ENCODE measurements at places on chromosomes 2 and 18.

DNA sequence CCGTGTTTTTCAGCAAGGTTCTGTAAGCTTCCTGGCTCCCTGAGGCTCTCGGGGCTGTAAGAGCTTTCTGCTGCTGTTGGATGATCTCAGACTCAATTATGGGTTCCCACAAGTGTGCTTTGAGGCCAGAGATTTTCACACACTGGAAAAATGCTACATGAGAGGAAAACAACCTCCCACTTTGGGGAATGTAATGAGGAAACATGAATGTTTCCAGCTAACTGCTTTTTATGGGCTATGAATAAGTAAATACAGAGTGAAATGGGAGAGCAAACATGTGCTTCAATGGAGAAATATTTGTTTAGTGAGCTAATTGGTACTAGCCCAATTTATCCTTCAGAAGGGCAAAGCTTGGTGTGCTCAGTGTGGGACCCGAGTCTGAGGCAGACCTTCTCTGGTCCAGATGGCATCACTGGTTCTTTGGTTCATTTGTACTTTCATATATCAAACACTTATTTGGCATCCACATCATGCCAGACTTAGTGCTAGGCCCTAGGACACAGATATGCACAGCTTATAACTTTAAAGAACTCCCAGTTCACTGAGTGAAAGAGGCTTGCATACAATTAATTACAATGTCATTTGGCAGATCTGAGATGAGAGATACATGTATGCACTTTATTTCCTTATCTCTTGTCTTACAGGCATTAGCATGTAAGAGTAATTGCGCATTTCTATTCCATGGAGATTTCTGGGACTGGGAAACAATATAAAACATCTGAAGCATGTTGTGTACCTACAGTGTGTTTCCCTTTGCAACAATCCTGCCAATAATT is 248.8 kb downstream of the RDH14 start:
- no peak for DNase-seq

GRCh38 chr2:16785149-16785548 is 119.5 kb upstream of the CYRIA start:
- DNase-seq, result no peak

GRCh38 chr2:178756343-178756742 is 50.9 kb downstream of the TTN start:
- no peak for DNase-seq

DNA sequence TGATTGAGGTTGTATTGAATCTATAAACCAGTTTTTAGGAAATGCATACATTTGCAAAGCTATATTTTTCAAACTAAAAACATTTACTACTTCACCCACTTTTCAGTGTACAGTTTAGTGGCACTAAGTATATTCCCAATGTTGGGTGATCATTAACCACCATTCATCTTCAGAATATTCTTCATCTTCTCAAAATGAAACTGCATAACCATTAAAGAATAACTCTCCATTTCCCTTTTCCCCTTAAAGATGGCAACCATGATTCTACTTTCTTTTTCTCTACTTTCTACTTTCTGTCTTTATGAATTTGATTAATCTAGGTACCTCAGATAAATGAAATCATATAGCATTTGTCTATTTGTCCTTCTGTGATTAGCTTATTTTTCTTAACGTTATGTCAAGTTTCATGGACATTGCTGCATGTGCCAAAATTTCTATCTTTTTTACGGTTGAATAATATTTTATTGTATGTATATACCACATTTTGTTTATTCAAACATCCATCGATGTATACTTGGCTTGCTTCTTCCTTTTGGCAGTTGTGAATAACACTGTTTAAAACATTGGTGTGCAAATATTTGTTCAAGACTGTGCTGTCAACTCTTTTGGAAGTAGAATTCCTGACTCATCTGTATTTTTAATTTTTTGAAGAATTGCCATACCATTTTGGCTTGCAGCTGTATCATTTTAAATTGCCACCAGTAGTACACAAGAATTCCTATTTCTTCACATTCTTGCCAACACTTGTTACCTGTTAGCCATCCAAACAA is 104.9 kb downstream of the RPRM start:
- DNase-seq, result no peak

- DNase-seq, result peak; percentile 56
Observed at GRCh38 chr2:207854484-207855440, 85.1 kb upstream of the FZD5 start.

DNA sequence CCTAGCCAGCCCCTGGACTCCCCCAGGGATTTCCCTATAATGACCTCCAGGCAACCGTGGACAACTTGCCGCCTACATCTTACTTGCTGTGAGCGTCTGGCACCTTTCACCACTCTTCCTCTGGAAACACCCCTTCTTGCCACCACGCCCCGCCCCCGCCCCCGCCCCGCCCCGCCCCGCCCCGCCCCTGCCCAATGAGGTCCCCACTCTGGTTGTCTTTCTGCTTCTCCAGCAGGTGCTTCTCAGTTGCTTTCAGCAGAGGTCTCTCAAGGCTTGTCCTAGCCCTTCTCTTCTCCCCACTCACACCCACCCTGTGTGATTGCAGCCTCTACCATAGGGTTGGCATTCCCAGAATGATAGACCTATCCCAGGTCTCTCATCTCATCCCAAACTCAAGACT is 214.5 kb downstream of the EN1 start:
- DNase-seq, result no peak

- DNase-seq, result no peak
Observed at GRCh38 chr2:199596549-199596948, 138.8 kb upstream of the SATB2 start.

DNA sequence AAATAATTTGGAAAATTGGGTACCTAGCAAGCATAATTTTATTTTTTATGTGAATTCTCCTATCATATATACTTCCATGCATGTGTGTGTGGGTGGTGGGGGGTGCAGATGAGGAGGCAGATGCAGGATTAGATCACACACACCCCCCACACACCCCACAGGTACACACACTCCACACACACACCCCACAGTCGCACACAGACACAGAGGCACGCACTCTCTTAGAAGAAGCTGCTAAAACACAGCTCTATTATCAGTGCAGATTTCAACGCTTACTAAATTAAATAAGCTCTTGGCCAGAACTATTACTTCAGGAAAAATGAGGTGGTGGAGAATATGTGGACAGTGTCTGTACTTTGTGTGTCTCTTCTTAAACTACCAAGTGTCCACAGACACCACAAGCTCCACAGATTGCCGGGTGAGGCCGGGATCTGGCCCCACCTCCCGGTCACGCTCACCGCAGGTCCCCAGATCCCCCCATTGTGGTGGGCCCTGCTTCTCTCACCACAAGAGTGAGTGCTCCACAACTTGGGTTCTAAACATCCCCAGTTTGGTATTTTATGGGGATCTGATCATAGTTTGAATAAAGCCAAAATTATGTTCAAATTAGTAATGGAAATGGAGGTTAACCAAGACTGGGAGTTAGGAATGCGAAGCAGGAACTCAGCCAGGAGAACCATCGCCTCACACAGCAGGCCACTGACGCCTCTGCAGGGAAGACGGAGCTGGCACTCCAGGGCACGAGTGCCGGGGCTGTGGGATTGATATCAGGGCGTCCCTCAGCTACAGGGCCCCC is 102.1 kb downstream of the PXDN start:
- DNase-seq, result no peak

- DNase-seq, result no peak
Observed at GRCh38 chr2:7018282-7018701, 101.1 kb downstream of the RNF144A start.
